Substantia nigra (tissue), 51 donors: ENCODE measurements at places on chromosomes 16 and 17.
A peak's percentile ranks its signal among the peaks of the same experiment; 100 is the strongest.

DNA sequence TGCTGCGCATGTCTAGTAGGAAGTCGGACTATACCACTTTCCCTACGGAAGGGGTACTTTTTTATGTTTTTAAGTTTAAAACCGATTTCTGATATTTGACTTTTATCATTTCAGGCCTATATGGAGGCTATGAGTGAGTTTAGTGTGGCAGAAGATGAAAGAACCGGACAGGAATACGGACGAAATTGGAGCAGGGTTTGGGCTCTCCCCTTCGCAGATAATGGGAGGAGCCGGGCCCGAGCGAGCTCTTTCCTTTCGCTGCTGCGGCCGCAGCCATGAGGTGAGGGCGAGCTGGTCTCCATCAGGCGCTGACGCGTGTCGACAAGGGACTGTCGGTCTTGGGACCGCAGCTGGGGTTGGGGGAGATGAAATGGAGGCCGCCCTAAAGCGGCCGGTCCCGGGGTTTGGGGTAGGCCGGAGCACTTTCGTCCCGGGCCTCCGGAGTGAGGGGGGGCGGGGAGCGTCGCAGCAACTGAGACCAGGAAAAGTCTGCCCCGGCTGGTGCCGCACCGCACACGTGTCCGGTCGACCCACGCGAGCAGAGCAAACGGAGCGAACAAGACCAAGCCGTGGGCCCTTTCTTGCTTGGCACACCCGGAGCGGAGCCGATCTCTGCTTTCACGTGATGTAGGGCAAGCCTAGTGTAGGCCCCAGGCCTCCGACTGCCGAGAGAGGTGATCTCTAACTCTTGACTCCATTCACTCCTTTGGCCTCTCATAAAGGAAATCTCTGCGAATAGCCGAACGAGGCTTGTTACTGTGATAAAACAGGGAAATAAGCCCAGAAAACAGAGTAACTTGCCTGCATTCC, at the start of gene RPL19:
Gene RPL19 (plus strand): TSS at position 214 of the 810 bp plus-strand sequence. CDS start 62 bp downstream, at position 276.
- peak; percentile 70 for DNase-seq

- DNase-seq: no peak
Measured at GRCh38 chr16:88662222-88662842, 559 bp downstream of the MVD start.

- DNase-seq: no peak
Measured at GRCh38 chr16:35628976-35629375, 2169.6 kb downstream of the TP53TG3F start.

DNA sequence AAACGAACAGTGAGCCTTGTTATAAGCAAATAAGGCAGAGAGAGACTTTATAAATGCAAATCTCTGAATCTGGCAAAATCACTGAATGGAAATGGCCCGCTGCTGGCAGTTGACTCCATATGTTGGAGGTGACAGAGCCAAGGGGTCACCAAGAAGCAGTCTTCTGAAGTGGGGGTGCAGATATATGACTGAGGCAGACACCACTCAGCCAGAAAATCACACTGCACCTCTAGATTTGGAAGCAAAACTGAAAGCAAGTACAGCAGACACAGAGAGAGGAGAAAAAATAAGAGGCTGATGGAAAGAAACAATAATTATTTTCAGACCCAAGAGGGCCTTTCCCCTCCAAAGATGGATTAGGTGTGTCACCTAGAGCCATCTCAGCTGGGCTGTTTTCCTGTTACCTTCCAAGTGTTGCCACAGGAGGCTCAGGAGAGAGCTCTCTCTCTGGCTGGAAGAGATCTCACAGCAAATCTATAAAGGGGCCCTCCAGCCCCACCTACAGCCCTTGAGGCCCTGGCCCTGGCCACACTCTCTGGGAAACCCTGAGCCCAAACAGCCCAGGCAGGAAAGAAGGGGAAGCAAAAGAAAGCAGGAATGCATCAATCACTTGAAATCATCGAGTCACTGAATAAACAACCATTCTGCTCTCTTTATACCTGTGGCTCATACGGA, 585.1 kb upstream of the PSMD7 start:
- DNase-seq: no peak

- DNase-seq: no peak
Measured at GRCh38 chr17:21240369-21241055, 12.7 kb downstream of the NATD1 start.

DNA sequence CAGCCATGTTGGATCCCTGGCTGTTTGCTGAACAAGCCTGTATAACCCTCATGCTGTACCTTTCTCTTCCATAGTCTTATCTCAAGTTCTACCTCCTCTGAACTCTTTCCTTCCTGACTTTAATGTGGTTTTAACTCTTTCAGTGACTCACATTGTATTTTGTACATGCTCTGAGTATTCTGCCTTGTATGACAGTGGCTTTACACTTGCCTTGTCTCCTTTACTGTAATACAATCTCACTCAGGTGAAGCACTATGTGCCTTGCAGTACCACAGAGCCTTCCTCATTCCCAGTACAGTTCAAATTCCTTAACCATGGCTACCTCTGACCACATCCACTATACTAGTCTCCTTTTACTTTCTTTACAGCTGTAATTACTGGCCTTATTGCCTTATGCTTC, 14.1 kb downstream of the PSMD11 start:
- no peak for DNase-seq

GRCh38 chr17:79207960-79208359, 133.3 kb downstream of the ENGASE start:
- no peak for DNase-seq

DNA sequence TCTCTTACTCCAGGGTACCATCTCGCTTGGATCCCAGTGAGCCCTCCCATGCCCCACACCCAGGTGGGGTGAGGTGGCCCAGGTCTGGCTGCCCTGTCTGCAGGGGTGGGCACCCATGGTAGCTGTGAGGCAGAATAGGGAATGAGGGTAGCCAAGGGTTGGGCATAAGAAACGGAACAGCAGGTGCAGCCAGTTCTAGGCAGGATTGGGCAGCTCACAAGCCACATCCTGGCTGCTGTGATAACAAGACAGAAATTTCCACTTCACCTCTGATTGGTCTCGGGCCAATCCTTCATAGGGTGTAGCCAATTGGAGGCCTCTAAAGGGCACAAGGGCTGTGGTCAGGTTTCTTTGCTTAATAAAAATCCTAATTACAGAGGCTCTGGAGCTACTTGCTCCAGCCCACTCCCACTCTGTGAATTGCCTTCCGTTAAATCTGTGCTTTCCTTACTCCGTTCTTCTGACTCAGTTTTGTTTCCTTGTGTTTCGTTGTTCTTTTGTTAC, 1.5 kb upstream of the ARHGDIG start:
- DNase-seq: no peak

GRCh38 chr16:80007231-80007630, 406.7 kb upstream of the MAF start:
- DNase-seq: no peak

GRCh38 chr16:60586493-60586892, 1449.7 kb downstream of the CDH8 start:
- DNase-seq: no peak

DNA sequence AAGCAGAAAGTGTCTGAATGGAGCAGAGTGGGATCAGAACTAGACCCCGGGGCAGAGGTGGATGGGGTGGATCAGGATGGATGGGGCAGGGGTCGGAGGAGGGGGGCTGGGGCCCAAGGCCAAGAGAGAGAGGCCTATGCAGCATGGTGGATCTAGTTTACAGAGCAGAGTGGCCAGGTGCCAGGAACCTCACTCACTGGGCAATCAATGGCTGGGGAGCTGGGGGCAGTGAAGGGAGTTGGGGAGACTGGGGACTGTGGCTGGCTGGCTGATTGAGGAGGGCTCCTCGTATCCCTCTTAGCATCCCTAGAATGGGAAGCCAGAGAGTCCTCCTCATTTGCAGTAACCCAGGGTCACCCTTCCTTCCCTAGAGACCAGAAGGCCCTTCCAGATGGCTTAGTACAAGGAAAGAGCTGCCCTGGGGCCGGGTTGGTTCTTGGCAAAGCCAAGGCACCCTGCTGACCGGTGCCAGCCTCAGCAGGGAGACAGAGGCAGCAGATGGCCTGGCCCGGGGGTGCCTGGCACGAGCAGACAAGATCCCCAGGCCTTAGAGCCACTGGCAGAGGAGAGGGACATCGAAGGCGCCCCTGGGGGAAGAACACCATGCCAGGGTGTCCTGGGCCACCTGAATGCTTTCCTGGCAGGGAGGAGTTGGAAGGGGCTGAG, 36.8 kb downstream of the SRCIN1 start:
- peak; percentile 82 for DNase-seq

GRCh38 chr16:75288181-75288580, 36.8 kb upstream of the BCAR1 start:
- DNase-seq: no peak
